ENCODE measurements at places on chromosomes 2 and 18.

- DNase-seq = peak; percentile 75
Observed at GRCh38 chr2:223032187-223033142, 19.5 kb upstream of the KCNE4 start.

GRCh38 chr2:177830881-177831386 is 241.6 kb downstream of the PDE11A start:
- DNase-seq = no peak

GRCh38 chr2:224389317-224389716 is 12.6 kb downstream of the FAM124B start:
- no peak for DNase-seq

- no peak for DNase-seq
Observed at GRCh38 chr18:3596637-3597384, 146.8 kb downstream of the TGIF1 start.

GRCh38 chr2:60528281-60529020 is 25.0 kb downstream of the BCL11A start:
- no peak for DNase-seq
